Body of pancreas (tissue), 4 donors: ENCODE measurements at places on chromosomes 1 and 21.

DNA sequence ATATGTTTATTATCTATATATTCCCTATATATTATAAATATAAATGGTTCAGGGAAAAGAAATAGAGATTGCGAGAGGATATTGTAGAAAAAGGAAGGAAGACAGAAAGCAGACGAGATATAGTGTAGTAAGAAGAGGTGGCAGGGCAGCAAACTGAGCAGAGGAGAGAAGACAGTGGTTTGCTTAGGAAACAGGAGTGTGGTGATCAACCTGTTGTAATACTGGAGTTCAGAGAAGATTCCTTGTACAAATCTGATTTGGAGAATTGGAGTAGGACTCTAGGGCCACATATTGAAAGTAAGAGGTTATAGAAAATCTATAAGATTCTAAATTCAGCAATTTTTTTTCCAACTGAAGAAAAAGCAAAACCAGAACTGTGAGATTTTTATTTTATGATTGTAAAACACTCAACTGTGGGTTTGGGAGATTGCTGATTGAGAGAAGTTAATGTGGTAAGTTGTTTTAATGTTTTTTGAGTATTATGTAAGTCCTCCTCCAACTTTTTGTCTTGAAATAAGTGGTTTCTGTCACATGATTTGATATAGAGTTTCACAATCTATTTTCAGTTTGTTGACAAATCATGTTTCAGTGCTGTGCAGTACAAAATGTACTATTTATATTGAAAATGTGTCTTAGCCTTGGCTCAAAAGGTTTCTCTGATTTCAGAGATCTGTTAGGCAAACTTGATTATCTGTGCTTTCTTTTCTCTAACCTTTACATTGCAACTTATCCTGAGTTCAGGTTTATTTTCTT lies 9.6 kb upstream of the AMY2B start:
- no peak for DNase-seq

GRCh38 chr1:53575955-53576320 lies 116.7 kb downstream of the DMRTB1 start:
- no peak for DNase-seq

GRCh38 chr21:23541571-23541970 lies 2065.7 kb downstream of the MRPL39 start:
- no peak for DNase-seq

DNA sequence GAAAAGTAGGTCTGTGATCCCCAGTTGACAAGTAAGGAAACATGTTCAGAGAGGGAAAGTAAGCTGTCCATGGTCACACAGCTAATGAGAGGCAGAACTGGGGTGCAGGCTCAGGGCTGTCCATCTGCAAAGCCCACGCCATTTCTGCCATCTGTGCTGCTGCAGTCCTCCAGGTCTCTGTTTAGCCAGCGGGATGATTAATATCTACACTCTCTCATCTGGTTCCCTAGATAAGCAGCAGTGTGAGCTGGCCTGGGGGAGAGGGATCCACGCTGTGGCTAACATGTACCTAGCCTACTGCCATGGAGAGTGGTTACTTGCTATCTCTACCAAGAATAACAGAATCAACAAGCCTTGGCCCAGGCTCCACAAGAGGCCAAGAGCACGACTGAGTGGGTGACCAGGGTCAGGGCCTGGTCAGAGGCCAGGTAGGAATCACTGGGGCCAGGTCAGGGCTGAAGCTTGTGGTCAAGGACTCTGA lies 75.2 kb downstream of the TRABD2B start:
- no peak for DNase-seq

DNA sequence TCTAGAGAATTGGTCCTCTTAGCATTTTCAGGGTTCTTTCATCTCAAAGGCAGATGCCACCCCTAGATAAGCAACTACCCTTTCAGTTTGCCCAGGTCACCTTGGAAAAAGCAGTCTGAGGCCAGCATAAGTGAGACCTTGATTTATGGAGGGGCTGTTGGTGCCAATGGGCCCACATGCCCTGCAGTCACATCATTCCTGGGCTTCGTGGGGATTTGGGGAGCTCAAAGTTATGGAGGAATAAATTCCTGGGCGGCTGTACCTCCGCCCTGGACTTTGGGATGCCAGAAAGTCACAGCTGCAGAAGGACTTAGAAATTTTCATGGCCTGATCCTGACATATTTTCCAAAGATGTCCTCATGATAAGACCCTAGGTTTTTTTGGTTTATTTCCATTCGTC lies 2.7 kb upstream of the SDHB start:
- DNase-seq, result no peak

DNA sequence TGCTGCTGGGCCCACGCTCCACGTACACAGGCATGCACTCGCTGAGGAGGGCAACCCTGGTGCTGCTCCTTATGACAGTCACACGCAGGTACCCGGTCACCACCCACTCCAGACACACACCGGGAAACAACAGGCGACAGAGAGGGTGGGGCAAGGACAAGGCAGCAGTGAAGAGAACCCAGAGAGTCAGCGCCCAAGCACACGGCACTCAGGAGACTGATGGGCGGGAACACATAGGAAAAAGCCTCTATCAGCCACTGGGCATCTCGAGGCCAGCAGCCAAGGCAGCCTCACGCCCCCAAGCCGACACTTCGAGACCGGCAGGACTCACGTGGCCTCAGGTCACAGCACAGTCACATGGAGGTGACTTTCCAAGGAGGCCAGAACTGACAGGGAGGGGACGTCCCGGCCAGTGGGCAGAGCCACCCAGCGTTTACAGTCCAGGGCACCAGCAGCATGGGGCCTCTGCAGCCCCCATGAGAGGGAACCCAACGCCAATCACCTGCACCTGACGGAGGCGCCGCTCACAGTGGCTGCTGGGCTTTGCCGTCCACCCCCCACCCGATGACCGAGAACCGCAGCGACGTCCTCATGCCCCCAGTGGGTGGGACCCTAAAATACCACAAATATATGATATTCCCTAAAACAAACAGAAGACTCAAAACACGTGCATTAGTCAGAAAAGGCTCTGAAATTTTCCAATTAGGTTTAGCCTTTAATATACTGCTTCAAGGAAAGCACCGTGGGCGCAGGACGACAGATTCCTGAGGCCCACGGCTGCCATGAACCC lies 19.7 kb downstream of the PTTG1IP start:
- no peak for DNase-seq

DNA sequence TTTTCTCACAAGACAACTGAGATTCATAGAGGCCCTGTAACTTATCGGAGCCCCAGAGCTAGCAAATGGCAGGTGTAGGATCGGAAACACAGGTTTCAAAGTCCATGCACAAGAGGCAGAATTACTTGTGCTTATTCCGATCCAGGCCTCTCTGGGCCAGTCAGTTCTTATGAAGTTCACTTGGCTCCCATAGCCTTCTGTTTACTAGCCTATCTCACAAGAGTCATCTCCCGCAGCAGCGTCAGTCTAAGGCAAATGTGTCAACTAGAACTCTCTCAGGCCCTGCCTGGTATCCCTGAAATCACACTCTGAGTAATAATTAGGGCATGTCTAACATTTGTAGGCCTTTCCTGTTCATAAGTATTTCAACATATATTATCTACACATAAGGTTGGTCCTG lies 43.3 kb downstream of the PHC2 start:
- no peak for DNase-seq

DNA sequence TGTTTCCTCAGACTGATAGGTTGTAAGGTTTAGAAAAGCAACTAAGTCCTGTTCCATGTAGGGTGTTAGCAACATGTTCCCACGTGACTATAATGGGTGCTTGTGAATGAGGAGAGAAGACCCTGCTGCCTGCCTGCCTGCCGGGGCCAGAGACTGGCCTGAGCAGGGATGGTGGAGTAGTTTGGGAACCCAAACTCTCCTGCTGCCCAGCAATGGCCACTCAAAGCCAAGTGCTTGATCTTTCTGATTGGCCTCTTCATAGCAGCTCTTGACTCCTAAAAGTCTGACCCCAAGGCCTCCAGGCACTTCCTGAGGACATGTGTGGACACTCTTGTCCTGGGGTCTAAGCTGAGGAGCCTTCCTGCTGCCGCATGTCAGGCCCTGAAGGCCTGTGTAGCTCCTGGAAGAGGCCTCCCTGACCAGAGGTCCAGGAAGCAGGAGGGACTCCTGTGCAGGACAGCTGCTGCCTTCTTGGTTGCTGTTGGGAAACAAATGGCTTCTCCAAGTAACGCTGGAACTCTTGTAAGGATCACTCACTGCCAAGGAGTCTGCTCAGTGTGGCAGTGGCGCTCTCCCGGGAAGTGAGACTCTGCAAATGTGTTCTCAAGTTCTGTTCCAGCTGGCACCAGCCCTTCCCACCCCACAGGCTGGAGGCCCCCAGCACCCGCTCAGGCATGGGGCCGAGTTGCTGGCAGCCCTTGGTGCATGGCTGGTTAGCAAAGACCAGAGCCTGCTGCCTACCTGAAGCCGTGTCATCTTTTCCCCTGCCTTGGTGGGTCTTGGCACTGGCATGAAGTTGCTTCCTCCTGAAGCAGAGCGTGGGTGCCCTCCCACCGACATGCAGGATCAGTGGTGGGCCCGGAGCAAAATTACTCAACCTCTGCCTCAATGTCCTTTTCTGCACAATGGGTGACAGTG lies 35.5 kb downstream of the MAN1C1 start:
- no peak for DNase-seq

DNA sequence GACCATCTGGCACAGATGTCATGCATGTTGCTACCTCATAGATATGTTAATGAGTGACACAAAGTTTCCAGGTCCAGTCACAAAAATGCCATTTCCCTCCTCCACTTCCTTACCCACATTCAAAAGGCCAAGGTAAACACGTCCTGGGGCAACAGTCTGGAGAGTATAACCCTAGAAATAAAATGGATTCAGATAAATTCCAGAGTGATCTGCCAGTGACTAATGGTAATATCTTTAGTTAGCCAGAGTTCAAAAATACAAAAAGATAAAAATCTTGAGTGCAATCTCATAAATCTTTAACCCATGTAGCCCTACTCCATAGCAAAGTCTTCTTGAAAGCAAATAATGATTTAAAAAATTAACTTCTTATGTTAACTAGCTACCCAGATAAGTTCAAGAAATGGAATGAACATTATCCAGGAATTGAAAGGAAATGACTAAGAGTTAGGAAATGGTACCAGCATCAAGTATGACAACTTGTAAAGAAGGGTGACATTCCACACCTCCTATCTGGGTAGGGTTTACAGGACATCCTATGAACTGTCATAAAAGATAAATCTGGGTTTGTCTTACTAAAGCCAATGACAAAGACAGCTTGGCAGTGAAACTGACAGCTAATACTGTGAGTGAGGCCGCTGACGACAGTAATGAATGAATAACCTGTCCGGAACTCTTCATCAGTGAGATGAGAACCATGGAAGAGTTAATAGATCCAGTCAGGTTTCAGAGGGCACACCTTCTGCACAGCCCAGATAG lies 18.1 kb downstream of the RGS2 start:
- no peak for DNase-seq

GRCh38 chr1:15541231-15541792 lies 14.7 kb downstream of the DNAJC16 start:
- DNase-seq, result no peak

DNA sequence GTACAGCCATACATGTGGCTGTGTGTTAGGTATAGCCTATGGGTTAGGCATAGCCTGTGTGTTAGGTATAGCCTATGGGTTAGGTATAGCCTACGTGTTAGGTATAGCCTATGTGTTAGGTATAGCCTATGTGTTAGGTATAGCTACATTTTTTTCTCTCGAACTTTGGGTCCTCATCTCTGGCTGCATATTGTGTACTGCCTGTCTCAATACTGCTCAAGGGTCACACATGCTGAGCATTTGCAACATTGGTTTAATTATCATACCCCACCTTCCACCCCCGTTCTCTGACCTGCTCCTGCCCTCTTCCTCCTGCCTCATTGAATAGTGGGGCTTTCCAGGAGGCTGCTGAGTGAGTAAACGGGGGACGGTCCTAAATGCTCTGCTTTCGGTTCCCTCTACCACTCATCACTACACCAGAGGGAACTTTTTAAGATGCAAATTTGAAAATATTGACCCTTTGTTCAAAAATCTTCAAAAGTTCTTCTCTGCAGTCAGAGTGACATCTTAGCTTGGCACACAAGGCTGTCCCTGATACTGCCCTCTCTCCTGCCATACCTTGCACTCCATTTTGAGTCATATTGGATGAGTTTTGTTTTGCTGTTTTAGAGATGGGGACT lies 17.8 kb downstream of the OR2B11 start:
- no peak for DNase-seq

DNA sequence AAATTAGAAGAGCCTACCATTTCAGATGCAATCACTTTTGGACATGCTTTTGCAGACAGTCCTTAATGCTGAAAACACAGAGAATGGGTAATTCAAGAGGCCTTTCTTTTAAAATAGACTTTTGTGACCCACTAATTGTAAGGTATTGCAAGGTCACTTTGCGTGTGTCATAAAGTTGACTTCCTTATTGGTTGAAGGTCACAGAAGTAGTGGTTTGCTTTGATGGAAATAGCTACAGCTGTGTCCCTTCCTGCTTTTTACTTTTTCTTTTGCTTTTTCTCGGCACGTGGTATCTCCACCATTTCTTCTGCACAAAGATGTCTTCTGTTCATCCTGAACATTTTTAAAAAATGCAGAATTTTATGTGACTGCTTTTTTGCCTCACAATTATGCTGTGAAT lies 146.8 kb downstream of the DYRK1A start:
- no peak for DNase-seq

DNA sequence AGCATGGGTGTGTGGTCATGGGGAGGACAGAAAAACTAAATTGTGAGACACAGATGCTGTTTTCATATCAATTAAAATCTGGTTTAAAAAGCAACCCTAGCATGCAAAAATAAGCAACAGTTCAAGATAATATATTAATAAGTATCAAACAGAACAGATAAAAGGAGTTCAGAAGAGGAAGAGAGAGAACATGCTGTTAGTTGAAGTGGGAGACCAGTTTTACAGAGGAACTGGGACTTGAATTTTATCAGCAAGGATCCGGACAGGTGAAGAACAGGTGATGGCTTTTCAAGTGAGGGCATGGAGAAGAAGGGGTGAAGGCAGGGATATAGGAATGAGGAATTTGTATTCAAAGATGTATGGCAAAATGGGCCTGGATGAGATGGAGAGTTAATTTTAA lies 75.9 kb downstream of the PRRX1 start:
- DNase-seq, result no peak

DNA sequence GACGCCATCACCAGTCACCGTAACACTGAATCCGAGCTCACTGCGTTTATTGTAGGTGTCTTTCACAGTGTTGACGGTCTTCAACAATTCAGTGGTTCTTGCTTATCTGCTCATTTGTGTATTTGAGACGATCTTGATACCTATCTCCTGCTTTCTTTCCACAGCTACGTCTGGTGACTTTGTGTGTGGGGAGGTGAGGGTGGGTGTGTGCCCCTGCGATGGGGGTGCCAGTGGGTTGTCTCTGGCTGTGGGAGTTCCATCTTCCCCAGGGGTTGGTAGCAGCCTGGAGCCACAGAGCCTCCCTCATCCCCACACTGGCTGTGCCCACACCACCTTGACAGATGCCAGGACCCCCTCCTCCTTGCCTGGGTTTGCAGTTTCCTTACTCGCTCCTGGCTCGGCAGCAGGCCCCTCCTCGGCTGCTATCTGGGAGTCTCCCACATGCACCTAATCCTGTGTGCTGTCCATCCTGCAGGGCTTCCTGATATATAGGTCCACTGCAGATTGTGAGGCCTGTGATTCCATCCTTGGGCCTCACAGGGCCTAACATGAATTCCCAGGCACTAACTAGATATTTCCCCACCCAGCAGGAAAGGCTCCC lies 6.3 kb upstream of the PARP1 start:
- DNase-seq, result no peak

- no peak for DNase-seq
Measured at GRCh38 chr21:22889445-22889844, 1891.2 kb downstream of the NCAM2 start.
